Fibroblast of gingiva (primary cell): ENCODE measurements at places on chromosomes 1 and 21.

GRCh38 chr1:168164771-168165170 lies 14.0 kb upstream of the TIPRL start:
- no peak for DNase-seq

- DNase-seq: peak; percentile 62
These were observed 86.1 kb upstream of the ZNF326 start for GRCh38 chr1:89908672-89909436.

DNA sequence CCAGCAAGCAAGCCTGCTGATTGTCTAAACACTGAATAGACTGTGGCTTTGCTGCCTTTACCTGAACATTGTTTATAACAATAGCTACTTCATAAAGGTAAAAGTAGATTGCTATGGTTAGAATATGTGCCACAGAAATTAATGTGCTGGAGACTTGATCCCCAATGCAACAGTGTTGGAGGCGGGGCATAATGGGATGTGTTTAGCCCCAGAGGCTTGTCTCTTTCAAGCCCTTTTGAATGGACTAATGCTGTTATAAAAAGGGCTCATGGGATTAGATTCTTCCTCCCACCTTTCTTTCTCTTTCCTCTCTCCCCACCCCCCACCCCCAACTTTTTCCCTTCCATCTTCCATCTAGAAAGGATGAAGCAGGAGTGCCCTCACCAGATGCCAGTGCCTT lies 80.2 kb upstream of the PPP2R5A start:
- DNase-seq: no peak

GRCh38 chr1:235023711-235024439 lies 104.8 kb downstream of the TOMM20 start:
- DNase-seq: no peak

DNA sequence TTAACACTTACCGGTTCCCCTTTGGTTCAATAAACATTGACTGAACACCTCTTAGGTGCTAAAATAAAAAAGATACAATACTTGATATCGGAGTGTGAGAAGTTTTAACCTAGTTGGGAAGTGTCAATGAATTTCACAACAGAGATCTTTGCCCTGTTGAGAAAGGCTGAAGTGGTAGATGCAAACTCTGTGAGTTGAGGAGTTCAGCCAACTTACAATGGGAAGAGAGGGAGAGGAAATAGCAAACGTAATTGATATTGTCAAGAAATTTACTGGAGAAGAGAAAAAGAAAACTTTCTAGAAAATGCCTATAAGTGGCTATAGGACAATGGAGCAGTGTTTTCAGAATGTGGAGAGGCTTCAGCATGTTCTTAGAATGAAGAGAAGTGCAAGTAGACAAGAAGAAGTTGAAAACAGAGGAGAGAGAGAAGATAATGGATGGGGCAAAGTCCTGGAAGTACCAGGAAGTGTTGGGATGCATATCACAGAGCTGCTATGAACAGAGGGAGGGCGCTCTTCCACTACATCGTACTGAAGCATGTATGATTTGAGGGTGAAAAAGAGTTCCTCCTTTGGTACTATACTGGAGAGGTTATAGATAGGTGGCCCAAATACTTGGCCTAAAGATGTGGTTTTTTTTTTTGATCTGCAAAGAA lies 48.9 kb downstream of the MEF2D start:
- DNase-seq: no peak
